ENCODE measurements at places on chromosomes 3 and 15.
A peak's percentile ranks its signal among the peaks of the same experiment; 100 is the strongest.

GRCh38 chr3:45498532-45498931 is 96.0 kb upstream of the LIMD1 start:
- DNase-seq, result no peak

DNA sequence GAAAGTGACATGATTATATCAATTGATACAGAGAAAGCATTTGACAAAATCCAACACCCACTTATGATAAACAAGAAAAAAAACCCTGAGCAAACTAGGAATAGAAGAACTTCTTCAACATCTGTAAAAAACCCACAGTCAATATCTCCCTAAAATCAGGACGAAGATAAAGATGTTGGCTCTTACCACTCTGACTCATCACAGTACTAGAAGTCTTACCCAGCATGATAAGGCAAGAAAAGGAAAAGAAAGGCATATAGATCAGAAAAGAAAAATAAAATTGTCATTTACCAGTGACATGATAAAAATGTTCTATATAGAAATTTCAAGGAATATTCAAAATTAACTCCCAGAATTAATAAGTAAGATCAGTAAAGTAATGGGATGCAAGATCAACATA is 7.2 kb upstream of the FBXW12 start:
- DNase-seq, result no peak

- DNase-seq, result peak; percentile 58
Measured at GRCh38 chr15:51861557-51862359, 32.3 kb downstream of the TMOD3 start.

- no peak for DNase-seq
Measured at GRCh38 chr3:12230877-12231276, 58.0 kb upstream of the PPARG start.

- DNase-seq, result no peak
Measured at GRCh38 chr3:54830658-54831057, 97.2 kb downstream of the LRTM1 start.

All from activated CD8-positive, alpha-beta memory T cell treated with anti-CD3 and anti-CD28 coated beads, Interleukin-2, amount 50 U/mL, for 4 hours (primary cell).